ENCODE measurements at places on chromosomes 12 and 14.

DNA sequence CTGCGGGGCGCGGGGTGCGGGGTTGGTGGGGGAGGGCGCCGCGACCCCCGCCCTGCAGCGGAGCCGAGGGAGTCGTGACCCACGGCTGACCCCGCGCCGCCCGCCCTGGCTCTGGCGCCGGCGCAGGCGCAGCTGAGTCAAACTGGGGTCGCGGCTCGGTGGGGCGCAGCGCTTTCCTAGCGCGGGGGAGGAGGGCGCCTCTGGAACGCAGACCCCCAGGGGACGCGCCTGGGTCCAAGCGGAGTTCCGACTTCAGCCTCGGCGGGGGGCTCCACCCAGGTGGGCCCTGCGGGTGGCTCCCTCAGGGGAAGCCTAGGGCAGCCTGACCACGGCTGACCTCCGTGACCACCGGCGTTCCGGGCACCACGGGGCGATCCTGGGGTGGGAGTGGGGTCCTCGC is 467 bp upstream of the ANHX start:
- DNase-seq = no peak

GRCh38 chr12:53623548-53624385 is 2.4 kb downstream of the ATF7 start:
- DNase-seq = no peak

DNA sequence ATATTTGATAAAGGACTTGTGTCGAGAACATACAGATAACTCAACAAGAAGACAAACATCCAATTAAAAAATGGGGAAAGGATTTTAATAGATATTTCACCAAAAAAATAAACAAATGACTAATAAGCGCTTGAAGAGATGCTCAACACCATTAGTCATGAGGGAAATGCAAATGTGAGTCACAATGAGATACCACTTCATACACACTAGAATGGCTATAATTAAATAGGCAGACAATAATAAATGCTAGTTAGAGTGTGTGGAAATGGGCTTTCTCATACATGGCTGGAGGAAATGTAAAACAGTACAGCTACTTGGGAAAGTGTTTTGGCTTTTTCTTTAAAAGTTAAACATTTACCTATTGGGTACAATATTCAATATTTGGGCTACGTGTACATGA is 34.8 kb downstream of the DLK1 start:
- DNase-seq = no peak

- no peak for DNase-seq
These were observed 382.4 kb downstream of the VRK1 start for GRCh38 chr14:97179573-97179972.

DNA sequence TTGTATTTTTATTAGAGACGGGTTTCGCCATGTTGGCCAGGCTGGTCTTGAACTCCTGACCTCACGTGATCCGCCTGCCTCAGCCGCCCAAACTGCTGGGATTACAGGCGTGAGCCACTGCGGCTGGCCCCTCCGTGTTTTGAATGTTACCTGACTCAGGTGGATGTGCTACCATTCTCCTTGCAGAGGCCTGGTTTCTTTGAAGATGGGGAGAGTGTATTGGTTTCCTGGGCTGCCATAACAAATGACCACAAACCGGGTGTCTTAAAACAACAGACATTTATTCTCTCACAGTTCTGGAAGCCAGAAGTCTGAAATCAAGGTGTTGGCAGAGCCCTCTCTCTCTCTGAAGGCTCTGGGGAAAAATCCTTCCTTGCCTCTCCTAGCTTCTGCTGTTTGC is 98.0 kb downstream of the IRF2BPL start:
- no peak for DNase-seq

All from germinal center (tissue), 1 donor.